AG20443 (cell line): ENCODE measurements at places on chromosomes 13 and 19.

GRCh38 chr19:41694196-41694595 lies 6.1 kb upstream of the CEACAM7 start:
- DNase-seq: no peak

GRCh38 chr13:51541809-51542258 lies 42.4 kb upstream of the WDFY2 start:
- DNase-seq: no peak

DNA sequence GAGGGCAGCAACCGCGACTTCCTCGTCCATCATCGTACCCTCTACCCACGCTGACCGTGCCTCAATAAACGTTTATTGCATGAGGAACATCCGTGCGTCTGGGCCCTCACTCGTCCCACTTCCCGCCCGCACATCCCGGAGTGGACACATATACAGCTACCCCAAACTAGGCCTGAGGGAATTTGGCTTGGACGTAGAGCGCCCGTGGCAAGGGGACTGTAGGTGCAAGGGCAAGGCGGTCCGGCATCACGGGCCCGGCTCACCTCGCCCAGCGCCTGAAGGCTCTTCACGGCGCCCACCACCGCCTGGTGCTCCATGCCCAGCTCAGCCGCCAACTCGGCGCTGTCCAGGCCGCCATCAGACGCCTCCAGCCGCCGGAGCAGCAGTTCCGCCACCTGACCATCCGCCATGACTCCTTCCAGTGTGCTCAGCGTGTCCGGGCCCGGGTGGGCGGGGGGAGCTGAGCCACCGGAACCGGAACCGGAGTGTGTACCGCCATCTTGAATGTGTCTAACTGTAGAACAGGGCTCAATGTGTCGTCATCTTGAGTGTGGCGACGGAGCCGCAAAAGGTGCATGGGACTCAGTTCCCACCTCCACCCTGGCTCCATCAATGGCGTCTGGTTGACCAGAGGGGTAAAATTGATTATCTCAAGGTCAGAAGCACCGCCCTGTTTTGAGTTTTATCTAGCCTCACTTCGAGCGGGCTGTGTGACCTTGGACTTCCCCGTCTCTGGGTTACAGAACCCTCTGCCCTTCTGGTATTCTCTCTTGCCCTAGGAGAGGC lies at the start of gene FARSA:
Gene FARSA, minus strand, starts transcription at position 425 of the 786 bp plus-strand sequence. Its CDS starts 15 bp downstream, at position 410.
- peak; percentile 94 for DNase-seq

DNA sequence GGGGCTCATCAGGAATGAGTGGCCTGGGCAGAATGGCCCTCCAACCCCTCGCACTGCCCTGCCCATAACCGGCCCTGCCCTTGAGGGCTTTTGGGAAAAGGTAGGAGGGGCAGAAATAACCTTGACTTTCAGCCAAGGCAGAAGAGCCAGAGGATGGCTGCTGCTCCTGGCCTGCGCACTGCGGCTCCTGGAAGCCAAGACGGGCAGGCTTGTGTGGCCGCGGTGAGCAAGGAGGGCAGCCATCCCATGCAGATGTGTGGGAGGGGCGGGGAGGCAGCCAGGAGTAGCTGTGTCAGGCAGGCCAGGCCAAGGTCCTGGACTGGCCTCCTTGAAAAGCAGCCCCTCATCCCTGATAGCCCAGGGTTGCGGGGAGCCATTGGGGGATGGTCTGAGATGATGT lies 57.6 kb upstream of the URI1 start:
- no peak for DNase-seq

GRCh38 chr13:105595471-105595870 lies 940.0 kb downstream of the EFNB2 start:
- no peak for DNase-seq

GRCh38 chr19:31349160-31349881 lies at the start of gene TSHZ3:
TSHZ3 (minus strand) TSS chr19:31349436; CDS start chr19:31349219, 217 bp downstream.
- peak; percentile 85 for DNase-seq

- DNase-seq: no peak
These were observed 19.7 kb upstream of the LDLR start for GRCh38 chr19:11069561-11069960.

DNA sequence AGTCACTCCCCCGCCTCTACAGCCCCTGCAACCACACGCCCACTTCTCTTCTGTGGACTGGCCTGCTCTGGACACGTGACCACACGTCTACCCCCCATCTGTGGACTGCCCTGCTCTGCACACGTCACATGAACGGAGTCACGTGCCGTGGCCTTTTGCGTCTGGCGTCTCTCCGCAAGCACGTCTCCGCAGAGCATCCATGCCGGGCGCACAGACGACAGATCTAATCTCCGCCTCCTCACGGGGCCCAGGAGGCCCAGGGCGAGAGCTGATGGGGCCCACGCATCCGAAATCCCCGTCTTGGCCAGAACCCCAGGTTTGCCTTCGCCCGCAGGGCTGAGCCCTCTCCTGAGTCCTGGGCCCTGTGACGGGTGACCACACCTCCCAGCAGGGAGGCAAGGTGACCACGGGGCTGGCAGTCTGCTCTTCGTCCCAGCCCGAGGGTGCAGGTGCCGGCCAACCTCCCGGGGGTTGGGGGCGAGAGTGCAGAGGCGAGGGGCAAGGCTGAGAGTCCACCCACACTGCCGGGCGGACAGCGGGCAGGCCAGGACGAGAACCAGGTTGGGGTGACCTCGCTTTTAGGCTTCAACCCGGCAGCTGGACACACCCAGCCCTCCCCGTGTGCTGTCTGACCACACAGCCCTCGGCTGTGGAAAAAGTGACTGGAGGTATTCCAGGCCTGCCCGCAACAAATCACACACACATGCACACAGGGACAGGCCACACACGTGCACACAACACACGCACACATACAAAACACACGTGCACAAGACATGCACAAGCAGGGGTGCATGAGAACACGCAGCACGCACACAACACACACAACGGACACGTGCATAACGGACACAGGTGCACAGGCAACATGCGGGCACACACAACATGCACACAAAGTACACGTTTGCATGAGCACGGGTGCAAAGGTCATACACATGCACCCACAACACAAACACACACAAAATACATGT lies 3.9 kb downstream of the SBNO2 start:
- peak; percentile 58 for DNase-seq

DNA sequence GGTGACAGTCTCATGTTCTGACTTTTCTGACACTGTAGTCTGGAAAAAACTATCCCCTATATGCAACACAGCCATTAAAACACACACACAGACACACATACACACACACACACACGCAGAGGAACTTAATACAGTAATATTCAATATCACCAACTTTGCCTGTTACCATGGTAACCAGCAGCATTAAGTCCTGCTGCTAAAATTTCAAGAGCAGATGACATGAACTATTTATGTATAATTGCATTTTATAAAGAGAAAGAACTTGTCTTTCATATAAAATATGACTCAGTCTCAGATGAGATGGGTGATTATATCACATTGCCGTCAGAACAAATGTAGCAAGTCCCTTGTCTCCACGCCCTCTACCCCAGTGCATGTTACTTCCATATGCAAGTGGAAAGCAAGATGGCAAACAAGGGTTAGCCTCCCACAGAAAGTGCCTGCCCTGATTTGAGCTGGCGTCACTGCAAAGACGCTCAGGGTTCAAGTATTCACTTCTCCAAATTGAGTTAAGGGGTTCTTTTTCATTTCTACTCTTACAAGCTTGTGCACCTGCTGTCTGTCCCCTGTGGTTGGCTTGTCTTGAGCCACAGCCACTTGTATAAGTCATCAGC lies 576.8 kb downstream of the UQCRFS1 start:
- DNase-seq: no peak

DNA sequence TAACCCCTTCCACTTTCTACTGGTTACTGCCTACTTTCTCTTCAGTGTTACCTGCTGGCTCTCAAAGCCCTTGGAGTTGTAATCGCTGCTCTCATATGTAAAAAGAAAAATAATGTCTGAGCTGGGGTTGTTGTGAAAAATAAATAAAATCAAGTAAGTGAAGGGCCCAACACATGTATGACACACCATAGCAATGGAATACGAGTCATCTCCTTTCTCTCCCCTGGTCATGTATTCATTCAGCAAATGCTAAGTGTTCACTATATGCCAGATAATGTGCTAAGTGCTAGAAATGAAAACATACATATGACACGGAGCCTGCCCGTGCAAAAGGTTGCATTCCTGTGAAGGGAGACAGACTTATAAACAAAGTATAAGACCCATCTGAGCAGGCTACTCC lies 535.0 kb downstream of the RFC3 start:
- DNase-seq: no peak

GRCh38 chr13:31982540-31982939 lies 49.0 kb upstream of the FRY start:
- peak; percentile 61 for DNase-seq

DNA sequence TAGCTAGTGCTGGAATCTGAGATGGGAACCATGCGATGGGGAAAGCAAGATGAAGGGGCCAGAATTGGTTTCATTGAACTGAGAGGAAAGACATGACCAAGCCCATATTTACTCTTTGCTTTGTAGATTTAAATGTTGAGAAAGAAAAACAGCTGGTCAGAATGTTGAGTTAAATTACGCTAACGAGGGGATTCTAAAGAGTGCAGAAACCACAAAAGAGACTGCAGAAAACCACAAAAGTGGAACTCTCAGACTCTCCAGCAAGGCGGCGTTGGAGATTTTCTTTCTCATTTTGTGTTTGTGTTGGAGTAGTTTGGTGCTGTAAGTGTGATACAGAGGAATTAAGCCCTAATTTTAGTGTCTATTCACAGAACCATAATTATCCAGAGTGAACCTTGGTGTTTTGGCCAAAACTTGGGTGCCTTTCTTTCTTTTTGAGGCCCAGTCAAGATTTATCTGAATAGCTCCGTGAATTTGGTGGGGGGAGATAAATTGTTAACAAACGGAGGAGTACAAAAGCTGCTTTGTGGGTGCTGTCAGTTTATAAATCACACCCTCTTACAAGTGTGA lies 26.3 kb downstream of the SAE1 start:
- DNase-seq: no peak

DNA sequence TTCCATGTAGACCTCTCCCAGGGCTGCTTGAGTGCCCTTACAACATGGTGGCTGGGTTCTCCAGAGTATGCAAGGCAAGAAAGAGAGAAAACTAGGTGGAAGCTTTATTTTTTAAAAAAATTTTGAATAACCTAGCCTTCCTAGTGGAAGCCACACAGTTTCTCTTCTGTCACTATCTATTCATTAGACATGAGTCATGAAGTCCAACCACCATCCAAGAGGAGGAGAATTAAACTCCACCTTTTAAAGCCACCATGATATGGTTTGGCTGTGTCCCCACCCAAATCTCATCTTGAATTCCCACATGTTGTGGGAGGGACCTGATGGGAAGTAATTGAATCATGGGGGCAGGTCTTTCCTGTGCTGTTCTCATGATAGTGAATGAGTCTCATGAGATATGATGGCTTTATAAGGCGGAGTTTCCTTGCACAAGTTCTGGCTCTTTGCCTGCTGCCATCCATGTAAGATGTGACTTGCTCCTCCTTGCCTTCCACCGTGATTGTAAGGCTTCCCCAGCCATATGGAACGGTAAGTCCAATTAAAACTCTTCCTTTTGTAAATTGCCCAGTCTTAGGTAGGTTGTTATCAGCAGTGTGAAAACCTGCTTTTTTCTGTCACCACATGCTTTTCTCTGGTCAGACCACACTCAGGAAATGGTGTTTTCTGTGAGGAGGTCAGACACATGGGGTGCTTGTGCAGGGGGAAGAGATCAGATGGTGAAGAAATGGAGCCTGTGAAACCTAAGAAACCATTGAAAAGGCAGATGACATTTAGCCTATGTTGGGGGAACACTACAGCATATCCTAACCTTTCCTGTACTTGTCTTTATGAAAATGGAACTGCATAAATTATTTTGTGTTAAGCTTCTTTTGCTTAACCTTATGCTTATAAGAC lies 57.7 kb downstream of the ANKRD10 start:
- no peak for DNase-seq

- DNase-seq: no peak
These were observed 18.2 kb upstream of the IGFL1 start for GRCh38 chr19:46211201-46211881.

DNA sequence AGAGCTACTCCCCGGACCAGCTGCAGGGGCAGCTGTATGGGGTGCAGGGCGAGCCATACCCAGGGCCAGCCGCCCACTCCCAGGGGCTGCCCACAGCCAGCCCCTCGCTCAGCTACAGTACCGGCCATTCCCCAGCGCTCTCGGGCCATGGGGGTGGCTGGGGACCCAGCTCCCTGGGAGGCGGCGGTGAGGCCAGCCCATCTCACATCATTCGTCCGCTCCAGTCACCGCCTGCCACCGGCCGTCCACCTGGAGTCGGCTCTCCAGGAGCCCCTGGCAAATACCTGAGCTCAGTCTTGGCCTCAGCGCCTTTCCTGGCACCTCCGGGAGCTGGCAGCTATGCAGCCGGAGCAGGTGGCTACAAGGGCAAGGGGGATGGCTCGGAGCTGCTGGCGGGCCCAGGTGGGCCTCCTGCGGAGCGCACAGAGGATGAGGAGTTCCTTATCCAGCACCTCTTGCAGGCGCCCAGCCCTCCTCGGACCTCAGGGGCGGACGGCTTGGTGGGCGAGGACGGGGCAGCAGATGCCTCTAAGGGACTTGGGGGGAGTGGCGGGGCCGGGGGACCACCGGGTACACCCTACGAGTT lies 4.9 kb downstream of the PRR12 start:
- no peak for DNase-seq
